ENCODE measurements at places on chromosomes 3 and 15. TPM values are rescaled to one million over a fixed set of nuclear protein-coding genes. Genes with fewer than 3 reads are reported as not detected.

- no peak for DNase-seq
These were observed 301.2 kb downstream of the OXSM start for GRCh38 chr3:26091096-26091495.

DNA sequence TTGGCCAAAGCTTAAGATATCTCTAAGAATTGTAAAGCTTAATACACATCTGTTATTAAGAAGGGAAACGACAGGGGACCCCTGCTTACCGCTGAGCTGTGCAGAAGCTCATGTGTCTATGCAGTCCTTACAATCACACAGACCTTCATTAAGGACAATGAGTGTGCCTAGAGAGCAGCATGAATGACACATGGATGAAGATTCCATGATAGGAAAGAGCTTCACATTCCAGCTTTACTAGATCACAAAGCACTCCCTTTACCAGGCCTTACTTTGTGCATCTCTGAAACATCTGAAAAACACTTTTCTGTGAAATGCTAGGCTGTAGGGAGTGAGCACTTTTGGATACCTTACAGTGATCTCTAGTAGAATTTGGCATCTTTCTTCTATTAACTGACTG lies 32.0 kb downstream of the RNF168 start:
- DNase-seq: no peak

DNA sequence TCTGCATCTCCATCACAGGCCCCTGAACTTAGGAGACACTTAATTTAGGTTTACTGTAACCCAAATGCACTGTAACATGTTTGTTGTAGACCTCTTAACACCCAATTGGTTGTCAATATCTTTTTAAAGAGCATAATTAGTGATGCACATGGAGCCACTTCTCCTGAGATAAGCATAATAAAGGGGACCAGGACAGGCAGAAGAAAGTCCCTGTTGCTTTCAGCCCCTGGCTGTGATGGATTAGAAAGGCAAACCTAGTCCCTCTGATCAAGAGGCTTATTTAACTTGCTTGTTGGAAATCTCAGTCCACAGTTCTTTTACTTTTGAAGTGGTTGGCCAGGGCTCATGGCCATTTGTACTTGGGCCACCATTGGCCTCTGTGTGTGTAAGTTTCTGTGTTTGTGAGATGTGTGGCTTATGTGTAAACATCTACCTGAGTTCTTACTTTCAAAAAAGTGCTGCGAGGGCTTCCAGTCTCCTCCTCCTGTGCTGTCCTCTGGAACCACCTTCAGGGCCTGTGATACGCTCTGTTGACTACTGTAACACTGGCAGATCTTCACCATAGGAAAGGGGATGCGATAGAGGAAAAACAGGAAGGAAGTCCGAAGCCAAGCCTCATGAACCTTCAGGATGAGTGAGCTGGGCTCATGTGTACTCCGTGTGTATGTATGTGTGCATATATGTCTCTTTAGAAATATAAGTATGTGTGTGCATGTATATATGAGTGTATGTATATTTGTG lies 136.2 kb downstream of the EPHB1 start:
- no peak for DNase-seq

DNA sequence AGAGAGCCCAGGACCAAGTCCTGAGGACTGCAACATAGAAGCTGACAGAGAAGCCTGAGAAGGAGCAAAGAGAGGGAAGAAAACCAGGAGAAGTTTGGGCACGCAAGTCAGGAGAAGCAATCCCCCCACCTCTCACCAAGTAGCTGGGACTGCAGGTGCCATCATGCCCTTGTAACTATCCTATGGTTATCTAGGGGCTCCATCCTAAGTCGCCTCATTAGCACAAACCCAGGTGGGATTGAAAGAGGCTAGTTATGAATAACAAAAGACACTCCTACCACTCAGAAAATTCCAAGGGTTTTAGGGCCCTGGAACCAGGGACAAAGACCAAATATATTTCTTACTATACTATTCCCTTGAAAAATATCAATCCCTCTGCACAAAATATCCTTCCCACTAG lies 53.5 kb downstream of the CCR4 start:
- no peak for DNase-seq

DNA sequence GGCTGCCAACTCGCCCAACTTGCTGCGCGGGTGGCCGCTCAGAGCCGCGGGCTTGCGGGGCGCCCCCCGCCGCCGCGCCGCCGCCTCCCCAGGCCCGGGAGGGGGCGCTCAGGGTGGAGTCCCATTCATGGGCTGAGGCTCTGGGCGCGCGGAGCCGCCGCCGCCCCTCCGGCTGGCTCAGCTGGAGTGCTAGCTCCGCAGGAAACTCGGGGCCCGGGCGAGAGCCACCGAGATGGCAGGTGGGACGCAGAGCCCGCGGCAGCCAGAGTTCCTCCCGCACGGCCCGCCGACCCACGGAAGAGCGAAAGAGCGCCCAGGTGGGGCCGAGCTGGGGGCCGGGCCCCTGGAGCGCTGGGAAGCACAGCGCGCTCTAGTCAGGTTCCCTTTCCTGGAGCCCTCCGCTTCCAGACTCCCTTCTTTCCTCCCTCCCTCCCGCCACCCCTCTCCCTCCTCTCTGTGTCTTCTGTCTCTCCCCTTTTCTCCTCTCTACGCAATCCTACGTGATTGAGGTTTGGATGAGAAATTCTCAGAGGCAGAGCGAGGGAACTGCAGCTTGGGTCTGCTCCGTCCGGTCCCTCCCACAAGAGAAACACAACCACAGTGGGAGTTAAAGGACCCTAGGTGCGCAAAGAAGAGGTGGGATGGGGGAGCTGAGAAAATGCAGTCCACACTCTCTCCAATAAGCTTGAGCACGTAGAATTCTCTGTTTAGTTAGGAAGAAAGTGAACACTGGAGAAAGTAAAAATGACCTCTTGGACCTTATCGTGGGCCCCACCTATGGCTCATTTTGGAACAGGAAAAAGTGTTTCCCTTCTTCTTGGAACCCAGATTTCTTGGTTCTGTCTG lies 317.3 kb downstream of the FGF12 start:
- DNase-seq: no peak

GRCh38 chr3:52327486-52328290 lies 11.6 kb downstream of the DNAH1 start:
- DNase-seq: no peak

DNA sequence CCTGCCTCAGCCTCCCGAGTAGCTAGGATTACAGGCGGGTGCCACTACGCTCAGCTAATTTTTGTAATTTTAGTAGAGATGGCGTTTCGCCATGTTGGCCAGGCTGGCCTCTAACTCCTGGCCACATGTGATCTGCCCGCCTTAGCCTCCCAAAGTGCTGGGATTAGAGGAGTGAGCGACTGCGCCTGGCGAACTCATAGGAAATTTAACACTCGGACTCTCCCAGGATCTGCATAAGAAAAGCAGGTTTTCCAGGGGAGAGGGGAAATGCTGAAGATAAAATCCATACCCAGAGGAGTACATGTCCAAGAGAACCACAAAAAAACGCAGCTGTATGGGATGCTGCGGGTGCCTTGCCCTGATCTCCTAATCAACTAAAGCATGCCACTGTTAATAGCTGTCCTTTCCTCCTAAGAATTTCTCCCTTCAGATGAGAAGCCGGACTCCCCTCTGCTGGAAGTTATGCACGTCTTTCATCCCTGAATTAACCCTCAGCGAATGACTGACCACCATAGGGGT lies 25.3 kb upstream of the TGFBR2 start:
- no peak for DNase-seq

- no peak for DNase-seq
These were observed 17.8 kb downstream of the PLD1 start for GRCh38 chr3:171792531-171792930.

DNA sequence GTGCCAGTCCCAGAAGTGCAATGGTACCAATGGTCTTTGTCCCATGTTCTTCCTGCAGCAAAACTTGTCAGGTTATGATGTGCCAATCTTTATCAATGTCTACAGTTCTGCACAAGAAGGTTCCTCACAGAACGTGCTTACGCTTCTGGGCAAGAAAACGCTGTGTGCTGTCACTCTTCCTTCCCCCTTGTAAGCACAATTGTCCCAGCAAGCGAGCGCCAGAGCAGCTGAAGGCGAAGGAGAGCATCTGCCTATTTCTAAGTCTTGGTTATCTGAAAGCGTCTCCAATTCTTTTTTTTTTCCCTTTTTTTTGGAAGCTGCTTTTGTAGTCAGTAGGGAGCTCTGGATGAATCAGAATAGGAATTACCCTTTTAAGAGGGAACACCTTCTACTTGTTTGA lies 514.4 kb downstream of the FGF12 start:
- DNase-seq: no peak

DNA sequence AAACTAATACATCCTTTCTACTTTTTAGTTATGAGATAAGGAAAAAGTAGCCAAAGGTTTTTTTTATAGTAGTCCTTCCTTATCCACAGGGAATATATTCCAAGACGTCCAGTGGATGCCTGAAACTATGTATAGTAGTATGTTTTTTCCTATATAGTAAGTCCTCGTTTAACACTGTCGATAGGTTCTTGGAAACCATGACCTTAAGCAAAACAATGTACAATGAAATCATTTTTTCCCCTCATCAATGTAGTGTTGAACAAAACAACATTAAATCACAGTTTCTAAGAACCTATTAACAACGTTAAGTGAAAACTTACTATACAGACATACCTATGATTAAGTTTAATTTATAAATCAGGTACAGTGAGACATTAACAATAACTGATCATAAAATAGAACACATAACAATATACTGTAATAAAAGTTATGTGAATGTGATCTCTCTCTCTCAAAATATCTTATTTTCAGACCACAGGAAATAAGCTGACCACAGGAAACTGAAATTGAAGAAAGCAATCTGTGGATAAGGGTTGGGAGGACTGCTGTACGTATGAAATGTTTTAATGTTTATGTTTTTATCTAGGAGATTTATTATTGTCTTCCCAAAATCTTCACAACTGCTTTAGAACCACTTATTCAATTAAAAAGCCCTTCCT lies 20.6 kb downstream of the COPS2 start:
- DNase-seq: no peak

DNA sequence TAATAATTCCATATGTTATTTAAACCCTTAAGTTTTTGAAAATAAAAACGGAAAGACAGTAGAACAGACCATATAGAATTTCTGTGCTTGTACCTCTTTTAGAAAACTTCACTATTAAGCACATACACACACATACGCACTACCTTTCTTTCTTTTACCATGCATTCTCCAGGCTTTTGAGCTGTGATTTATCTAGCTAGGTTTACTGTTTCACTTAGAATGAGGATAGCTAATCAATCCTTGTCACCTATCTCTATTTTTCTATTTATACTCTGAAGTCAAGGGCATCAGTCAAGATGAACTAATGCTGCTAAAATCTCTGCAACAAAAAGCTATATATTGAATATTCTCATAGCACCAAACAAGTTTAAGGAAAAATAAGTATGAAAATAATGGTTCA lies 43.2 kb downstream of the GOLIM4 start:
- DNase-seq: no peak

Gene GUCA1C
- 0.26 TPM for polyA plus RNA-seq

Gene ATP13A5
- polyA plus RNA-seq: not detected

Gene SNTN
- polyA plus RNA-seq: not detected

DNA sequence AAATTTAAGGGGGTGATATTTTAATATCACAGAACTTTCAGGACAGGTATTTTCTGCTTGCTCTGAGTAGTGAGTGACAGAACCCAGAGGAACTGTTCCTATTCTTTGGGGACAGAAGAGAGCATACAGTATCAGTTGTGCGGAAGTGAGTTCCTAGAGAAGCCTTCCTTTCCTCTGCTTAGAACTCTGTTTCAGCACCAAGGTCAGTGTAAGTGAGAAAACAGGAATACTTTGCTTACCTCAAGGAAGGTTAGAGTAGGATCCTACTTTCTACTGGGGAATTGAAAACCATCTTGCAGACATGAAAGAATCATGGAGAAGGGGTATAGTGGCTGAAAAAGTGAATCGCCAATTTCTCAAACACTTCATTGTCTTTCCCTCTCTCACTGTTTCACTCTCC lies 542.4 kb downstream of the SQOR start:
- no peak for DNase-seq

DNA sequence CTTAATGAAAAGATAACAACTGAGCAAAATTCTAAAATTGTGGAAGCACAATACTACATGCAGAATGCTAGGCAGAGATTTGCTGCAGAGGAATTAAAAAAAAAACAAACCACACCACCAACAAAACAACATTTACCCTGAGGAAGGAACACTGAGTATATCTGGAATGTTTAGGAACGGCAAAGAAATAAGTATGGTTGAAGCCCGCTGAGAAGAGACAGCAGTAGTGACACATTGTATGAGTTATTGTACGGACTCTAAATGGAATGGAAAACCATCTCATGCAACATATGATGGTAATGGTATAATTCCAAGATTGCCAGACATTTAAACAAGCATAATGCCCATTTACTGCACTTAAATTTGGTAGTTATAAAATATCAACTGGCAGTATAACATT lies 568.2 kb upstream of the CCDC54 start:
- no peak for DNase-seq

DNA sequence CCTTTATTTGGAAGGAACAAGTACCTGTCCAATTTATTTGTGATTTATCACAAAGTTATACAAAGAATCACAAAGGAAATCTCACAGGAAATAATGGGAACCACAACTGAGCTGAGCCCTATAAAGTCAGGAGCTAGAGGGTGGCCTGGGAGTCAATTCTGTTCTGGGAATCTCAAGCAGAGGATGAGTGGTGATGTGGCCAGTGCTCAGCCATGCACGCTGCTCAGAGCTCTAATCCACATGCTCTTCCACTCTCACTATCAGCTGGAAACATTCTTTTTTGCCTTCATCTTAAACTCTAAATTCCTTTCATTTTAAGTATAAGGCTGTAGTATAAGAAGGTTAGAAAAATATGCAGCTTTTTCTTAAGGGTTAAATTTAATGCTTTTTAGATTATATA lies 36.6 kb downstream of the UACA start:
- no peak for DNase-seq

DNA sequence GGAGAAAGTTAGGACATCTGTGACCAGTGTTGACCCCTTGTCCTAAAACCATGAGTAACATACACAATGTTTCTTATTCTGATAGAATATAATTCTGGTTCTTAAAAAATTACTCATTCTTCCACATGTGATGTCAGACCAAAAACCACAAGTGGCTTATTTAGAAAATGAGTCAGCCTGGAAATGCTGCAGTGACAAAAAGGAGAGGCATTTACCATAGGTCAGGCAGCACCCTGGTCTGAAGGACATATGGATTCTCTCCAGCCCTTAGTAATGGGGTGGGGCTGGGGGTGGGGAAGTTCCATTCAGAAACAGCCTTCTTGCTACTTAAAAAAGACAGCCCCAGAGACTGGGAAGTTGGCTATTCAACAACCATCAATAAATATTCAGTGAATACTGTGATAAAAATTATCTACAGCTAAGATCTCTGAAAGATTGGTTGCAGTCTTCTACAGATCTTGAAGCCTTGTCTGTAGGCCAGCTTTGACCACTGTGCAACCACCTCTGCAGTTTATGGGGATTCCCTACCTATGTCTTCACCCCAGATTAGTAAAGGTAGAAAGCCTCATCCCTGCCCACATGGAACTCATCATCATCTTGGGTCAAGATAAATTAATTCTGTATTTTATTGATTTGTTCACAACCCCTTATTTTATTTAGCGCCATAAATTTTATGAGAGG lies 34.9 kb upstream of the TIMP4 start:
- no peak for DNase-seq
